Stimulated activated CD8-positive, alpha-beta memory T cell treated with anti-CD3 and anti-CD28 coated beads, Interleukin-4, amount 100 ng/mL, for 48 hours (primary cell): ENCODE measurements at places on chromosomes 7 and 10.

GRCh38 chr10:111482621-111483216, 405.9 kb downstream of the ADRA2A start:
- DNase-seq = no peak

DNA sequence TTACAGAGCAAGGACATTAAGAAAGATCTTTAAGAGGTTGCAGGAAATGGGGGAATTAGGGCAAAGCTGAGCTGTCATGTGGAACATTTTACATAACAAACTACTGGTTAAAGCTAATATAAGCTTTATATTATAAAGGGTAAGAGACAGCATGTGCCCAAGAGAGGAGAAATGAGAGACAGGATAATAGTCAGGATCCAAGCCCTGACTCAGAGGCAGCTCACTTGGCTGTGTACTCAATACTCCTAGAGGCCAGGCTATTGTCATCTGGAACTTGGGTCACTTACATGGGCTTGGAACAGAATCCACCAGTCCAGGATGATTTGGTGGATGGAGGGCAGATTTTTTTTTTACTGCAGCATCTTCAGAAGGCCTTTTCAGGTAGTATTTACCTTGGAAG, 418.6 kb upstream of the ZMIZ1 start:
- DNase-seq = no peak

DNA sequence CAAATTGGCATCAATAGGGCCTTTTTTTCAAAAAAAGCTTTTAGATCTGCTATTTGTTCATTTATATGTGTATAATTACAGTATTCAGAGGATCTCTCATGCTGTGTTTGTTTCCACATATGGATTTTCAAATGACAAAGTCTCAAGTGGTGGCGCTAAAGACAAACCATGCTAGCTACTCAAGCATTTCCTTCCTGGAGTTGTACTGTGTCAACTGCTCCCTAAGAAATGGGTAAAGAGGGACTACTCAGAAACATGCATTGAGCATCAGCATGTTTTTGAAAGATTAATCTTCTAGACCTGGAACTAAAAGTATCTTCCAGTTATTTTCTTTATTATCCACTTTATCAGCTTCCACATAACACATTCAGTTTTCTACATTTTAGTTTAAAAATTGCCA, 12.7 kb downstream of the CNTNAP2 start:
- no peak for DNase-seq

- no peak for DNase-seq
Observed at GRCh38 chr10:132749371-132749795, 36.6 kb downstream of the NKX6-2 start.

DNA sequence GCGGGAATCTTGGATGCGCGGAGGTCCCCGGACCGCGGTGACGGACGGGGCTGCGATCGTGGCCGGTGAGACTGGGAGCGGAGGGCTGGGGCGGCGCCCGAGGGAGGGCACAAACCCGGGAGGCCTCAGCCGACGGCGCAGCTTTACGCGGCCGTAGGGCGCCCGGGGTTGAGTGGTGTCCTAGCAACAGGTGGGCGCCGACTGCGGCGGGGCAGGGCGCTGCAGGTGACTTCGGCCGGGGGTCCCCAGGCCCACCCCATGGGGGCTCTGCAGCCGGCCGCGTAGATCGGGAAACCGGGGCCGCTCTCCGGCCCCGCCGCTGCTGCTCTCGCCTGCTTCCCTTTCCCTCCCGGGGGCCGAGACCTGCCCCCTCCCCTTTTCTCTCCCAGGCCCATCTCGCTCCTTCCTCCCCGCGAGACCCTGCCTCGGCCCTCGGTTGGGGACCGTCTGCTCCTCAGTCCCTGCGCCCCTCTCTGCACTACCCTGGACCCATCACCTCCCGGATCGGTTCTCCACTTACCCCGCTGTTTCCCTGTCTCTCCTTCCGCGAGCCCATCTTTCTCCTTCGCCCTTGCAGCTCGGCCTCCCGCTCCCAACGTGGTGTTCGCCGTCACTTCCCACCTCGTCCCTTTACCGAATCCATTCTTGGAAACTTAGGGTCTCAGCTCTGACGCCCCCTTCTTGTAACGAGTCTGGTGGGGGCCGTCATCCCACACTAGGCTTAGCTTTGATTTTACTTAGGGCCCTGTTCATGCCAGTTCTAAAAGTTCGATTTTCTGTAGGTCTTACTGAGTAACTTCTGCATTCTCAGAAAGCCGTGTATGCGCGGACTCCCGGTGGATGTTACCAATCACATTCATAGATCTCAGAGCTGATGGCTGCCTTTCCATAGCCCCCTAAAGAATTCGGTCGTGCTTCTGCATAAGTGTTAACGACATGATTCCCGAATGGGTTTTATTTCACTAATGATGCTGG, 18.5 kb upstream of the ACBD5 start:
- DNase-seq = peak; percentile 54

- DNase-seq = no peak
Observed at GRCh38 chr7:142838461-142839213, 16.2 kb upstream of the EPHB6 start.

GRCh38 chr10:95248989-95249388, 41.8 kb downstream of the PDLIM1 start:
- DNase-seq = no peak

GRCh38 chr10:4847561-4848355, 21.8 kb downstream of the AKR1E2 start:
- no peak for DNase-seq

DNA sequence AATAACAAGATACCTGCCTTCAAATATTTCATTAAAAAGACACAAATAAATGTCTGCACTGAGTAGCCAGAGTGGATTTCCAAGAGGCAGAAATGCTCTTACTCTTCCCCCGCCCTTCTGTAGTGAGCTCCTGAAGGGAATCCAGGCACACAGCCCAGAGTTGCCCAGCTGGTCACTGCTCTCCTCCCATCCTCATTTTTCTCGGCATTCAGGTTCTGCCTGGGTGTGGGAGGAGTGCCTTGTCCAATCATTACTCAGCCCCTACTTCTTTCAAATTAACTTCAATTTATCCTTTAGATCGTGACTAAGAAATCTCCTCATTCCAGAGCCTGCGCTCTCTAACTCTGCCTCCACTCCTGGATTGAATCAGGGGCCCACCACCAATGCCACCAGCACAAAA, 12.2 kb downstream of the CCDC6 start:
- no peak for DNase-seq

GRCh38 chr7:67525588-67525987, 529.0 kb downstream of the TYW1 start:
- no peak for DNase-seq

GRCh38 chr10:6228647-6229046, 25.9 kb downstream of the PFKFB3 start:
- no peak for DNase-seq

DNA sequence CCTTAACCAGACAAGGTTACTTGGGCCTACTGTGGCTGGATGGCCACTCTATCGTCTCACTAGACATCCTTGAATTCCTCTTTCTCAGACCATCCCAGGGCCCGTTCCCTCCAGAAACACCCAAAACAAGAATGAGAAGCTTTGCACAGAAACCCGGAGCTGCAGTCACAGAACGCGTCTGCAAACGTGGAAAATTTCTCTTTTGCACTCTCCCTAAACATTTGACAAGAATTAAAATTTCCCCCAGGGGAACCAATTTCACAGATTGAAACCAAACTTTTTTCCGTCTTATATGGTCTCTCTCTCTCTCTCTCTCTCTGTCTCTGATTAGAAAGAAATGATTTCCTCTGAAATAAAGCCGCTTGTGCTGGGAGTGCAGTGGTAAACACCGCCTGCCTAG, 120.7 kb downstream of the MKX start:
- DNase-seq = no peak

DNA sequence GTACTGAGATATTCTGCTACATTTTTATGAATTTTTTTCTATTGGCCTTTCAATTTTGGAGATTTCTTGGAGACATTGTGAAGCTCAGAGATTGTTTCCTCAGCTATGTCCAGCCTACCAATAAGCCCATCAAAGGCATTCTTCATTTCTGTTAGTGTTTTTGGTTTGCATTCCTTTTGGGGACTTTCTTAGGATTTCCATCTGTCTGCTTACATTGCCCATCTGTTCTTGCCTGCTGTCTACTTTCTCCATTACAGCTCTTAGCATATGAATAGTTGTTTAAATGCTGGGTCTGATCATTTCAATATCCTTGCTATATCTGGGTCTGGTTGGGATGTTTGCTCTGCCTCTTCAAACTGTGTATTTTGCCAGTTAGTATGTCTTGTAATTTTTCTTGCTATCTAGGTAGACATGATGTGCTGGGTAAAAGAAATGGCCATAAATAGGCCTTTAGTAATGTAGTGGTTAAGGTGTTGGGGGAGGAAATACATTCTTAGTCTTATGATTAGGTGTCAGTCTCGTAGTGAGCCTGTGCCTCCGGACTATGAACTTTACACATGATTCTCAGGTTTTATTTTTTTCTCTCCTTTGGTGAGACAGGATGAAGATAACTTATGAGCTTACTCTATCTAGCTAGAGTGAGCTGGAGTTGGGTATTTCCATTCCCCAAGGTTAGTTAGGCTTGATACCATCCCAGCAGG, 32.6 kb upstream of the NME8 start:
- no peak for DNase-seq

- DNase-seq = no peak
Observed at GRCh38 chr10:23015021-23015707, 80.2 kb upstream of the MSRB2 start.

DNA sequence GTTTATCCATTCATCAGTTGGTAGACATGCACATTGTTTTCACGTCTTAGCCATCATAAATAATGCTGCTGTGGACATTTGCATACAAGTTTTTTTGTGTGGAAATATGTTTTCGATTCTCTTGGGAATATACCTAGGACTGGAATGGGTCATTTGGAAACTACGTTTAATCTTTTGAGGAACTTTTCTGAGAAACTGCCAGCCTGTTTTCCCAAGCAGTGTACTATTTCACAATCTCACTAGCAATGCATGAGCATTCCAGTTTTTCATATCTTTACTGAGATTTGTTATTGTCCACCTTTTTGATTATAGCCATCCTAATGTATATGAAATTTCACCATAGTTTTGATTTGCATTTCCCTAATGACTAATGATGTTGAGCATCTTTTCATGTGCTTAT, 95.7 kb upstream of the JAZF1 start:
- DNase-seq = no peak

- no peak for DNase-seq
Observed at GRCh38 chr7:140074780-140075179, 12.0 kb upstream of the PARP12 start.

- DNase-seq = no peak
Observed at GRCh38 chr10:125761961-125762360, 13.7 kb downstream of the MMP21 start.

GRCh38 chr7:156764016-156764669, 123.6 kb downstream of the RNF32 start:
- DNase-seq = no peak

GRCh38 chr10:8691498-8692017, 637.1 kb downstream of the GATA3 start:
- no peak for DNase-seq

GRCh38 chr10:96244354-96244753, 27.0 kb downstream of the BLNK start:
- DNase-seq = no peak

GRCh38 chr7:15747301-15747700, 60.8 kb upstream of the MEOX2 start:
- no peak for DNase-seq

GRCh38 chr10:18043148-18044006, 91.7 kb downstream of the SLC39A12 start:
- no peak for DNase-seq

- DNase-seq = no peak
Observed at GRCh38 chr7:129889133-129889844, 63.5 kb downstream of the UBE2H start.

GRCh38 chr10:58081353-58081752, 186.3 kb downstream of the IPMK start:
- DNase-seq = no peak

GRCh38 chr10:46559231-46559671, 2.8 kb upstream of the GPRIN2 start:
- peak; percentile 19 for DNase-seq

DNA sequence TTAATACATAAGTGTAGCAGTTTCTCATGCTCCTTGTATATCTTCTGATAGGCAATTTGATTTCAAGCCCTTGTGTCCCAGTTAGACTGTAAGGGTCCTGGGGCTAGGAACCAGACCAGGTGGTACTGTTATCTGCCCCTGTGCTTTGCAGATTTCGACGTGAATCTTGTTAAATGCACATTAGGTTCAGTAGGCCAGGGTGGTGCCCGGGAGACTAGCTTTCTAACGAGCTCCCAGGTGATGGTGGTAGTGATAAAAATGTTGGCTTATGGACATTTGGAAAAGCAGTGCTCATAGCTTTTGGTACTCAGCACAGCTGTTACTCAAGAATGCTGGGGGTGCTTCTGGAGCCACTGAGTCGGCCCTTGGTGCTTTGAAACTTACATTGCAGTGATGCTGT, 64.2 kb downstream of the PRPF18 start:
- no peak for DNase-seq

DNA sequence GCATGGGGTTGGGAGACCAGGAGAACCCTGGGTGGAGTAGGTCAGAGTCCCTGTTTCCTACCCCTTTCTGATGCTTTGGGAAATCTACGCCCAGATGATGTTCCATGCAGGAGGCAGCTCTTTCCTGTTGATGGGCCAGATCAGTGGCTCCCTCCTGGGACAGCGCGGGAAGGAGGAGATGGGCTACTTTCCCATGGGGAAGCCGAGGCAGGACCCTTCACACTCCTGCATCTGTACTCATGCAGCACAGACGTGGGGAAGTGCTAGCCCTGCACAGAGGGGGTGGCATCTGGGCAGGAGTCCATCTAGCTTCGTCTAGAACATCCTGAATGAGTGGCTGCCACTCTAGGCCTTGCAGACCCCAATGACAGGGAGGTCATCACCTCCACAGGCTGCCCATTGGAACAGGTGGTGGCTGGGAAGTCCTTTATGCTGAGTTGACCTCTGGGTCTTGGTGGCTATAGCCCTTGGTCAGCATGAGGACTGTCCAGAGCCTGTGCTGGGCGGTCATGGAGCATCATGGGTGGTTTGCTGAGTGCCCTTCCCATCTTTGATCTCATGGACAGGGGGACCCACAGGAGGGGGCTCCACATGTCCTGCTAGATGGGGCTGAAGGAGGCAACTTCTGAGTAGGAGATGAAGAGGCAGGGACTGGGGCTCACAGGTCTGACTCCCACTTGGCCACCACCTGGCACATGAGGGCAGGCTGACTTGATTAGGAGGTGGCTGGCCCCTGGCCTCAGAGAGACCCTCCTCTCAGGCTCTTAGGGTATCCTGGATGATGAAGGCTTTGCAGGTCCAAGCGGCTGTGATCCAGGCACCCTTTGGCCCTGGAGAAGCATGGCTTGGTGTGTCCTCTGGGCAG, 24.6 kb downstream of the RAMP3 start:
- DNase-seq = peak; percentile 19

DNA sequence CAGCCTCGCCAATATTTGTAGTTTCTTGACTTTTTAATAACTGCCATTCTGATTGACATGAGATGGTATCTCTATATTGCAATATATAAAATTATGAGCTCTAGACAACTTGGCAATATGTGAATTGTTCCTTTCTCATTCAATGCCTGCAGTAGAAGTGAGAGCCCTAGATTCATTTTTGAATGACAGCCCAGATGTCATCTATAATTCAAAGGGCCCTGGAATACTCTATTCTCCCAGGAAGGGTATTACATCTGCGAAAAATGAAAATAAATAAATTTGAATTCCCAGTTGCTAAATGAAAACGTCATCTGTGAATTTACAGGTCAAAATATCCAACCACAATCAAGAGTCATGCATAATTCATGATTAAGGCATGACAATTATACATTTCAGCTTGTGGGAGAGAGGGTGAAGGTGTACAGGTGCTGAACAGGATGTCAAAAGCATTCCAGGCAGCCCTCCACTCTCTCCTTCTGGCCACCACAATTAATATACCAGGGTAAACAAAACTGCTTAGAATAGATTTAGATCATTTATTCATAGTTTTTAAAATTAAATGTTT, 1147.3 kb downstream of the XPNPEP1 start:
- DNase-seq = no peak
